Stimulated activated CD8-positive, alpha-beta memory T cell treated with anti-CD3 and anti-CD28 coated beads, Interleukin-7, amount 100 ng/mL, for 48 hours (primary cell): ENCODE measurements at places on chromosomes 1 and 21.

- no peak for DNase-seq
Measured at GRCh38 chr1:192238421-192238820, 78.4 kb upstream of the RGS21 start.

DNA sequence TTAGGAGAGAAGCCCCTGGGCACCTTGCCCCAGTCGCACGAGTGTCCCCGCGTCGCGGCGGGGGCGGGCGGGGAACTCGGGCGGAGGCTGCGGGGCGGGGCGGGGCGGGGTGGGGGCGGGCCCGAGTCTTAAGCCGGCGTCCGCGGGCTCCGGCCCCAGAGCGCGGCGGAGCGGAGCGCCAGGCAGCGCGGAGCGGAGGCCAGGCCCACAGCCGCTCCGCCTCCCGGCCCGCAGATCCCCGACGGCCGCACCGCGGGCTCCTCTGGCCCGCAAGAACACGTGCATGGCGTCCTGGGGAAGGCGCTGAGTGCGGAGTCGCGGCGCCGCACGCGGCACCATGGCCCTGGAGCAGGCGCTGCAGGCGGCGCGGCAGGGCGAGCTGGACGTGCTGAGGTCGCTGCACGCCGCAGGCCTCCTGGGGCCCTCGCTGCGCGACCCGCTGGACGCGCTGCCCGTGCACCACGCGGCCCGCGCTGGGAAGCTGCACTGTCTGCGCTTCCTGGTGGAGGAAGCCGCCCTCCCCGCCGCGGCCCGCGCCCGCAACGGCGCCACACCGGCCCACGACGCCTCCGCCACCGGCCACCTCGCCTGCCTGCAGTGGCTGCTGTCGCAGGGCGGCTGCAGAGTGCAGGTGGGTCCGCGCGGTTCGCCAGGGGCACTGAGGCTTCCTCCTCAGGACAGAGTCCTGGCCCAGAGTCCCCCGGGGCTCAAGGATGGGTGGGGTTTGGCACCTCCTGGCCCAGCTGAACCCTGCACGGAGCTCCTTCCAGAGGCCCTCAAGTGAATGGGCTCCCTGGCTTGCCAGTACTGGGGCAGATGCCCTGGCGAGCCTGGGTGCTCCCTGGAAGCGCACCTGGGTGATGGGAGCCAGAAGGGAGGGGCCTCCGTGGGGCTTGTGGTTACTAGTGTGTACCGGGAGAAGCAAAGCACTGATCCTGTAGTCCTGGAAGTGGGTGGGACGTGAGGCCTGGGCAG lies at the start of gene ESPN:
TSS of gene ESPN (plus strand) at position 158 of the 975 bp plus-strand sequence. CDS start at position 338, 180 bp downstream.
- no peak for DNase-seq

DNA sequence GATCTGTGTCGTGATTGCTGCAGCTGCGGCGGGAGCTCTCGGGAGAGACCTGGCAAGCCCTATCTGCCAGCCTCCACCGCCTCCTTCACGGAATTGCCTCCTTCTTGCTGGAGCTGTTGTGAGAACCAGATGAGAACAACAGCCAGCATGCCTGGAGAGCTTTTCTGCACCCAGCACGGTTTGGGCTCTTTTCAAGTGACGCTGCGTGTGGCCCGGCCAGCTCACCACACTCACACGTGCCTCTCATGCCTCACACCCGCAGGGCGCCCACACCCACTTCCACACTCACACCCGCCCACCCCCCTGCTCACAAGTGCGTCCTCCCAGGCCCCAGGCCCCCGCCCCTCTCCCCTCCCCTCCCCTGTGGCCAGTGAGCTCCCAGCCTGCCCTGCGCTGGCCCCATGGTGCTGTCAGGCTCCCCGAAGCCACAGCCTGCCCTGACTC lies 135.7 kb upstream of the RUNX3 start:
- peak; percentile 14 for DNase-seq

DNA sequence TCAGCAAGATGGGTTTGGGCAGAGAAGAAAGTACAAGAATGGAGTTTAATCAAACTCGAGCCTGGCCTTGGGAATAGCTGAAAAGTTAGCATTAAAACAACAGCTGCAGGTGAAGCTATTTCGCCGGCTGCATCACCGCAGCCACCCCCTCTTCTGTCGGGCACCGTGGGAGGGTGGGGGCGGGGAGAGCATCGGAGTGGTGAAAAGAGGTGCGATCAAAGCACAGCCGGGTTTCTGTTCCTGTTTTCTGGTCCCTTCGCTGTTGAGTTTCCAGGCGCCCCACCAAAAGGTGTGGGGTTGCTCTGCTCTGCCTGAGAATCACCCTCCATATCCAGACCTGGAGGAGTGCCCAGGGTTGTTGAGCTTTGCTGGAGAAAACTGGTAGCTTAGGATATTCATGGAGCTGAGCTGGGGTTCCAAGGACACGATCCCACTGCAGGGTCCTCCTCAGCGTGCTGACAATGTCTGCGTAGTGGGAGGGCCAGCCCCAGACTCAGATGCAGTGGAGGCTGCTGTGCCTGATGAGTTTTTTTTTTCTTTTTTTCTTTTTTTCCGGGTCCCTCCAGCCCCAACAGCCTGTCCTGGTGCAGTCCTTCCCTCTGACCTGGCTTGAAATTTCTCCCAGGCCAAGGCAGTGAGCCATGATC lies 127.5 kb upstream of the C1orf174 start:
- no peak for DNase-seq

DNA sequence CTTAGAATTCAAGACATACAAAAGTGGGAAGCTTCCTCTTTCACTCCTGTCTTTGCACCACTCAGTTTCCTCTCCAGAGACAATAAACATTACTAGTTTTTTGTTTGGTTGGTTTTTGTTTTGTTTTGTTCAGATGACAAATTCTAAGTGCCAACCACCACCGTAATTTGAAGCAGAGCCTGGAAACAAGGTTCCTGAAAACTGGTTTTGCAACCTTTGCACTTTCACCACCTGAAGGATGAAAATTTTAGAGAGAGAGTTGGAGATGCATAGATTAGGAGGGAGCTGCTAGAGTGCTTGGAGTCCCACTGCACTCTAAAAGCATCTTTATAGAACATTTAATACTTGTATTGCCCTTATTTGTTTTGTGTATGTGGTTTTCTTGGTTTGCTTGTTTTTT lies 20.2 kb upstream of the MGST3 start:
- no peak for DNase-seq

DNA sequence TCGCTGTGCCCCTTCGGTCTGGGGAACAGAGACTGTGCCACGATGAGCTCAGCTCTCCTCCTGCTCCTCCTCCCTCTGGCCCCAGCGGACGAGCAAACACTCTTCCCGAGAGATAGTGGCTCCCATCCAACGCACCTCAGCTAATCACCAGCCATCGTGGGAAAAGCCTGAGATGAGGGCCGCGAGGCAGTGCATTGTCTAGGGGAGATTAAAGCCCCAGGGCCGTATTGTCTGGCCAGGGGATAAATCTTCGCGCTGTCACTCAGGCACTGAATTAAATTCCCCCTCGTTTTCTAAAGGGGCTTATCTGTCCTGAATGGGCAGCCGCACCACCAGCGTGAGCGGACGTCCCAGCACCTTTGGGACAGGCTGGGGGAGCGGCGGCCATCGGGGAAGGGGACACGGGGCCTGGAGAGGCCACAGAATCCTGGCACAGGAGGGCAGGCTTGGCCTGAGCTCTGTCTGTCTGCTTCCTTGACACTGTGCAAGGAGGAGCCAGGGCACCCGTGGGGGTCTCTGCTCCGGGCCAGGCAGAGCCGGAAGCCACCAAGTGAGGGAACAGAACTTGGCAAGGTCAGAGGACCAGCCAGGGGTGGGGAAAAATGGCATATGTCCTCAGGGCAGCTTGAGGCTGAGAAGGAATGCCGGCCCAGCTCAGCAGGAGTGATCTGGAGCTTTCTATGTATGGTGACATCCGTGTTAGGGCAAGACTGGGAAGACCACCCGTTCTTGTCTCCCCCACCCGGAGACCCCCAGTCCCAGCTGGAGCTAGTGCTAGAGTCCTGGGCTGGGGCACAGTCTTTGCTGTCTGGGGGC lies 32.3 kb downstream of the PRDM16 start:
- no peak for DNase-seq

DNA sequence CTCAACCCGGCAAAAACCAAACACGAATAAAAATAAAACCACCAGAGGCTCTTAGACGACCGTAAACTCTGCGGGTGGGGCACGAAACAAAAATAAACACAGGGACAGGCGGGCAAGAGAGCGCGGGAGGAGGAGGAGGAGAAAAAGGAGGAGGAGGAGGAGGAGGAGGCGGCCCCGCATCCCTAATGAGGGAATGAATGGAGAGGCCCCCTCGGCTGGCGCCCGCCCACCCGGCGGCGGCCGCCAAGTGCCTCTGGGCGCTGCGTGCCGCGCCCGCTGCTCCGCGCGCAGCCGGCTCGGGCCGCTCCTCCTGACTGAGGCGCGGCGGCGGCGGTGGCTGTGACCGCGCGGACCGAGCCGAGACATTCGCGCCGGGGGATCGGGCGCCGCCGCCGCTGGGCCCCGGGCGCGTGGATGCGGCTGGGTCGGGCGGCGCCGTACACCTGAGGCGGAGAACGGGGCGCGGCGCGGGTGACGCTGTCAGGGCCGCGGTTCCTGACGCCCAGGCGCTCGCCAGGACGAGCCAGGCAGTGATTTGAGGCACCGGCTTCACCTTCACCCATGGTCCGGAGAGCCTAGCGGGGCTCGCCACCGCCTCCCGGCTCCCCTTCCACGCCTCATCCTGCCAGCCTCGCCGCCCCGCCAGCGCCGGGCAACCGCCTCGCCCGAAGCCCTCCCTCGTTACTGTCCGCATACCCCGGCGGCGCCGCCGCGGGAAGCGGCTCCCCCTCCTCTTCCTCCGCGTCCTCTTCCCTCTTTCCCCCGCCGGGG lies at the start of gene MARK1:
TSS of gene MARK1 (plus strand) at position 229 of the 771 bp plus-strand sequence. CDS start 687 bp downstream, outside the sequence.
- no peak for DNase-seq

DNA sequence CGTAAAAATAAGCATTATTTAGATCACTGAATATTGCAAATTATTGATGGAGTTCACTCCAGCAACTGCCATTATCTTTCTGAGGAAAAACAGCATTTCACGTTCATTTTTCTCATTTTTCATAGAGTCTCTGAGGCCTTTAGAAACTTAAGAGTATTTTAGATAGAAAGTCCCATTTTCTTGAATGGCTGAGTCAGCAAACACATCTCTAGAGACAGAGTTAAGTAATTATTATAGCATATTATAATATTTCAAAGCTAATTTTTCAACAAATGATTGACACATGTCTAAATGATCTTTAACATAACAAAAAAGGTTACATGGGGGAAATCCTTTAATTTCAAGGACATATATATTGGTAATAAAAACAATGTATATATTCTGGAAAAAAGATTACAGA lies 31.8 kb downstream of the RGS18 start:
- no peak for DNase-seq

DNA sequence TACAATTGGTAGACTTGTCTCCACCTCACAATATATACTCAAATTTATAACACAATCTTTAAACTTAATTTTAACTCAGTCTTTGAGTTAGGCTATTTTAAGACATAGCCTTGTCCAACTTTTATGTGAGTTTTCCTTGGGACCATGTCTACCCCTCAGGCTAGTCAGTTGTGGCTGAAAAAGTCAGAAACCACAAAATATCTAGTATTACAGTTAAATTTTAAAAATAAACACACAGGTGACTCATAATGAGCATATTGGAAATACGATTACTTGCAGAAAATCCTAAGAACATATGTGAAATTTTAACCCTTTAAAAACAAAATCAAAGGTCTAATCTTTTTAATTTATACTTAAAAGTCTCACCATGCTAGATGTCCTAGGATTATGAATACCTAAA lies 4.8 kb upstream of the ASB17 start:
- DNase-seq: no peak

DNA sequence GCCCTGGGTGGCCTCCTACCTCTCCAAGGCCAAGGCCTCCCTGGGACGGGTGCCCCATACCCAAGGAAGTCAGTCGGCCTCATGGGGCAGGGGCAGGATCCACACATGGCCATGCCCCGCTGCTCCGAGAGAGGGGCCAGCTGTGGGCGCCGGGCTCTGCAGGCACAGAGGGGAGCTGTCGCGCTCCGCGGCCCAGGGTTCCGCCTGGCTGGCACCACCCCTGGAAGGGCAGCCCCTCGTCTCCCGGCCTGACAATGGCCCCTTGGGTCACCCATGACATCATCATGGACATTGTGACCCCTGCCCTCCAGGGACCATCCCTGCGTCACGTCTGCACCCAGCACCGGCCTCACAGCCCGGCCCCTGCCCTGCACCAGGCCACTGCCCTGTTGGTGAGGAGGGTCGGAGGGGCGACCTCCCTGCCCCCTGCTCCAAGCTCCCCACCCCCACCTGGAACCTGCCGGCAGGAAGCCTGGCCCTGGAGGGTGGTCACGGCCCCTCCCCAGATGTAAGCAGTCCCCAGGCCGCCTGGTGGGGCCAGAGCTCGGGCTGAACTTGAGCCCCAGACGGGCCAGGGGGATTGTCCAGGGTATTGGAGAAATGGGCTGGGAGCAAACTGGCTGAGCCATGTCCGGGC lies 5.8 kb downstream of the TTLL10 start:
- no peak for DNase-seq
